ENCODE measurements at places on chromosomes 6 and 20. TPM values are rescaled to one million over a fixed set of nuclear protein-coding genes. Genes with fewer than 3 reads are reported as not detected.

GRCh38 chr20:5168651-5169396 lies 42.0 kb downstream of the CDS2 start:
- no peak overlapping the region for H3K27ac ChIP-seq
- no peak overlapping the region for H3K4me3 ChIP-seq
- H3K27me3 ChIP-seq: no peaks in the 10 kb centered on the region
- H3K4me1 ChIP-seq: peaks cover 49% of the 10 kb centered on the region

DLK2 gene
- total RNA-seq: 1.6 TPM

- H3K27me3 ChIP-seq: no peaks in the 10 kb centered on the region
- DNase-seq: no peak
- peaks cover 11% of the 10 kb centered on the region for H3K36me3 ChIP-seq
- H3K4me1 ChIP-seq: peaks cover 9% of the 10 kb centered on the region
- H3K27ac ChIP-seq: no peak overlapping the region
Observed at GRCh38 chr6:84072442-84072997, 38.9 kb downstream of the MRAP2 start.

FRS3 gene
- total RNA-seq: 7.1 TPM

GRCh38 chr6:159979136-159979874 lies 10.4 kb downstream of the IGF2R start:
- H3K4me1 ChIP-seq: peaks cover 72% of the 10 kb centered on the region
- DNase-seq: no peak
- H3K36me3 ChIP-seq: no peaks in the 10 kb centered on the region
- H3K27ac ChIP-seq: peak overlapping the region; percentile 65
- H3K4me3 ChIP-seq: no peak overlapping the region

- H3K4me1 ChIP-seq: peaks cover 9% of the 10 kb centered on the region
- H3K27me3 ChIP-seq: no peaks in the 10 kb centered on the region
- H3K27ac ChIP-seq: no peak overlapping the region
- H3K36me3 ChIP-seq: no peaks in the 10 kb centered on the region
- DNase-seq: no peak
- no peak overlapping the region for H3K4me3 ChIP-seq
Observed at GRCh38 chr6:90179190-90180169, 117.2 kb downstream of the BACH2 start.

- peak overlapping the region; percentile 96 for H3K27ac ChIP-seq
- H3K27me3 ChIP-seq: peaks cover 4% of the 10 kb centered on the region
- H3K36me3 ChIP-seq: peaks cover 11% of the 10 kb centered on the region
Observed at GRCh38 chr6:118895261-118895560, 1.3 kb downstream of the ASF1A start.

DPM1 gene
- 42.9 TPM for total RNA-seq

All from neural crest cell (in vitro differentiated cells).